ENCODE measurements at places on chromosomes 3 and 15.

DNA sequence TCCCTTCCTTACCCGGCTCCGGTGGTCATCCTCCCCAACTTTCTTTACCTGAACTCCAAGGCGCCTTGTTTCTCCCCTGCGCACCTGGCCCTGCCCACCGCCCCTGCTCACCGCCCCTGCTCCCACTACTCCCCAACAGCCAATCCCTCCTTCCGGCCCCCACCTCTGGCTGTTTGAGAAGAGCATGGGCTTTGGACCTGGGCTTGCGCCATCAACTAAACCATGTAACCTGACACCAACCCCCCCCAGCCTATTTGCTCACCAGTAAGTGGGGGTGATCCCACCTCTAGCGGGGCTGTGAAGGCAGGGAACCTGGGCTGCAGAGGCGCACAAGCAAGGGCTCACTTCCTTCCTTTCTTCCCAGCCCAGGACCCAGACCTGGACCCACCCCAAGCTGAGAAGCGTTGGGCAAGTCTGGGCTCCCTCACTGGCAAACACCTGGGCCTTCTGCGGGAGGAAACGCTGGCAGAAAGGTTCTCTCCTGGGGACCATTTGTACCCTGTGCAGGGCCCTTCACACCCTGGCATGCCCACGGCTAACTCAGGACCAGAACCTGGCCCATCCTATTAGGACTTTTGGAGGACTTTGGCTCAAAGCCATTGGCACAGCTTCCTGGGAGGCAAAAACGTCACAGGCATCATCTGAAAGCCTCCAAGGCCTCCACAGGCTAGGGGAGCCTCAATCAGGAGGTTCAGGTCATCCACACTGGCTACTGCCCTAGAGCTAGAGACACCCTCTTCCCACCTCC is at the start of gene PLXNB1:
PLXNB1 (minus strand) TSS at position 127 of the 748 bp plus-strand sequence. CDS start 5,475 bp downstream, outside the sequence.
- DNase-seq, result no peak

GRCh38 chr3:54176106-54176505 is 53.8 kb downstream of the CACNA2D3 start:
- DNase-seq, result no peak

DNA sequence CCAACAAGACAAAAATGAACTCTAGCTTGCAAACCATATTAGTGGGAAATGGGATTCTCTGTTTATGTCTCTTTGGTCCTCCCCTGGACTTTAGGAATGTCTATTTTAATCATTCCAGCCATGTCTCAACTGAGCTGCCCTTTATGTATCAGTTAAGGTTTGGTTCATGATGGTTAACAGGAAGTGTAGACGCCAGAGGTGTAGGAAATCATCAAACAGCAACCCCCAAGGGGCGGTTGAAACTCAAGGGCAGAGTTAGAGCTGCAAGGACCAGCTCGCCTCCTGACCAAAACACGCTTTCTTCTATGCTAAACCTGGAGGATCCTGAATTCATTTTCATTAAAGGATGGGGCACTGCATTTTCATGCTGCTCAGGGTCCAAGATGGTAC is 53.7 kb upstream of the HEG1 start:
- no peak for DNase-seq

DNA sequence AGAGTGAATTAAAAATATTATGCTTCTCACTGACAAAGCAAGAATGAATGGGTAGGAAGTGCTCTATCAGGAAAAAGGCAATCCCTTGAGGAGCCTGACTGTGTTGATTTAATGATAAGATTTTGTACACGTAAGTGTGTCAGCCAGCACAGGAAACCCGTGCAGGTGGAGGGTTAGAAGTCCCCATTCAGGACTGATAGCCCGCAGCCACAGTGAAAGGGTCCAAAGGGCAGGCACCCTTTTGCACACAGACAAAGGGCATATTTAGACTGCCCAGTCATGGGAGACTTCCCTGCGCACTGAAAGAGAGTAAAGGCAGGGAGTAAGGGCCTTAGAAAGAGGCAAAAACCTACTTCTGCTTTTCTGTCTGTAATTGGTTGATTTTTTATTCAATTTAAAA is 26.4 kb upstream of the SKIL start:
- DNase-seq, result no peak

- no peak for DNase-seq
Measured at GRCh38 chr3:98782824-98783500, 19.8 kb downstream of the ST3GAL6 start.

- no peak for DNase-seq
Measured at GRCh38 chr3:38726751-38727150, 77.3 kb upstream of the SCN5A start.

GRCh38 chr15:52078197-52078875 is 34.2 kb downstream of the BCL2L10 start:
- DNase-seq, result no peak

GRCh38 chr3:66444146-66444644 is 56.6 kb downstream of the LRIG1 start:
- DNase-seq, result no peak

DNA sequence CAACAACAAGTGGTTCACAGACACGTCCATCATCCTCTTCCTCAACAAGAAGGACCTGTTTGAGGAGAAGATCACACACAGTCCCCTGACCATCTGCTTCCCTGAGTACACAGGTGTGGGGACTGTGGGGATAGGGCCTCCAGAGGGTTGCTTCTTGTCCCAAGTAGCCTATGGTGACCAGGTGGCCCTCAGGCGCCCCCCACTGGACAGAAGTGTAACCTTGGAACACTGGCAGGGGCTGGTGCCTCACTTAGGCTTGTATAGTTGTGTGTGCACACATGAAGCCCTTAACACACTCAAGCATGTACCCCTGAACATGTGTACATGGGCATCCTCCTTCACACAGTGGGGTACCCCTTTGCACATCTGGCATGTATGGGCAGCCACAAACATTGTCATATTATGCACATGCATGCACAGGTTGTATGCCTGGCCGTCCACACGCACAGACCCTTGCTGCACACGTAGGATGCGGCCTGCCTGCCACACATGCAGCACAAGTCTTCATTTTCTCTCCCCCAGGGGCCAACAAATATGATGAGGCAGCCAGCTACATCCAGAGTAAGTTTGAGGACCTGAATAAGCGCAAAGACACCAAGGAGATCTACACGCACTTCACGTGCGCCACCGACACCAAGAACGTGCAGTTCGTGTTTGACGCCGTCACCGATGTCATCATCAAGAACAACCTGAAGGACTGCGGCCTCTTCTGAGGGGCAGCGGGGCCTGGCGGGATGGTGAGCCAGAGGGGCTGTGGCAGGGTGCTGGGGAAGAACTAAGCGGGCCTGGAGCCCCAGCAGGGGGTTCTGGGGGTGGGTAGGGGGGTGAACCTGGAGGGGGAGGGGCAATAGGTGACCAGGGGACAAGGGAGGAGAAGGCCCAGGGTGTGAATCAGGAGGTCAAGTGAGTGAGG is 11.7 kb upstream of the SEMA3B start:
- no peak for DNase-seq

DNA sequence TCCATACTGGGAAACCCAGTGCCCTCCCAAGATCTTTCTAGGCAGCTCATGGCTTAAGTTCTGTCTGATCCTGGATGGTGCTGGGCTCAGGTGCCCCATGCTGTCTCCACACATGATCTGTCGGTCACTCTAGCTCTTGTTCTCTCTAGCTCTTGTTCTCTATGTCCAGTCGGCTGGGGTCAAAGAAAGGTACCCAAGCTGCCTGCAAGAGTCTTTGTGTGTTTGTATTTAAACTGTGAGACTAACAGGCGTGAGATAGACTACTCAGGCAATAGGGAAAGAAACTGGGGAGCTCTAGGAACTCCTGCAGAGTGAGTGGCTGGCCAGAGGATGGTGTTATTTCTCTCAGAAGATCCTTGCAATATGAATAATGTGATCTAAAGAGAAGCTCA is 40.2 kb downstream of the GPR156 start:
- no peak for DNase-seq

- no peak for DNase-seq
Measured at GRCh38 chr3:143831208-143831607, 17.1 kb downstream of the SLC9A9 start.
